Right renal pelvis (tissue), 4 donors: ENCODE measurements at places on chromosomes 7 and 10.

- no peak for DNase-seq
Observed at GRCh38 chr7:93728292-93728691, 153.8 kb upstream of the CALCR start.

- DNase-seq, result no peak
Observed at GRCh38 chr7:12490107-12490688, 80.3 kb upstream of the SCIN start.

DNA sequence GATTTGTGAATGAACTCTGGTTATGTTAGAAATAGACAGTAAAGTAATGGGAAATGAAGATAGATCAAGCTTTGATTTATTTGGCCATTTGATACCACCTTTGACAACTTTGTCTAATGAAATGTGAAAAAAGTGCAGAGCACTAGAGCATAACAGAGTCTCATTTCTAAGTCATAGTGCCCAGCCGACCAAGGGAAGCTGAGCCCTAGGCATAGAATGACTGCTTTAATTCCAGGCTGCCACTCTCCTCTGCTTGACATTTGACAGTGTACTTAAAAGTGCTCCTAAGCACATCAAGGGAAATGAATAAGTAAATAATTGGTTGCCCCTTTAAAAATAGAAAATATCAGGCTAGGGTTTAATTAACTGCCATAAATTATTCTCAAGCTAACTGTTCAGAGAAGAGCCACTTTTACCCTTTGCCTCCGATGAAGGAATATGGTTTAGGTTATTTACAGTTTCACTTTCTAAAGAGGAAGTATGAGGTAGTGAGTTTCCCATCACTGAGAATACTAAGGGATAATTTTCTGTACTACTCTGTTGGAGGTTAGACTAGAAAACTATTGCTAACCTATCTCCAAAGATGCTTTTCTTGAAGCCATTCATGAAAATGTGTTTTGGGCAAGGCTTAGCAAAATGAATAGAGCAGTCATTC, 591.6 kb downstream of the REEP3 start:
- DNase-seq, result no peak

- DNase-seq, result no peak
Observed at GRCh38 chr7:131957338-131958020, 401.1 kb upstream of the PODXL start.

DNA sequence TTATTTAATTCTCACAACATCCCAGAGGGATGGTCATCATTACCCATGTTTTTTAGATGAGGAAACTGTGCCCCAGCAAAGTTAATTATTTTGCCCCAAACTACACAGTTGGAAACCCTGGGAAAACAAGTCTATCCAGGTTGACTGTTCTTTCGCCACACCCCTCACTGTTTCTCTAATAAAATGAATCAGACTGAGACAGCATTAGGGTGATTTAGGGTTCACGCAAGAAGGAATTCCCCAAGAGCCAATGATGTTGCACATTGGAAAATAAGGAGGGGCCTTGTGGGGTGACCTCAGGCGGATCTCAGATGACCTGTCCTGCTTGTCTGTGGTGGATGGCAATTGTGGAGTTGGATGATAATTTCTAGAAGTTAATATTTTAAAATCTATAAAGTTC, 135.7 kb upstream of the TBX20 start:
- DNase-seq, result no peak

GRCh38 chr10:20267734-20268133, 451.5 kb downstream of the PLXDC2 start:
- no peak for DNase-seq

- no peak for DNase-seq
Observed at GRCh38 chr7:32142649-32143048, 72.4 kb upstream of the PDE1C start.
